Activated T-helper 2 cell treated with anti-CD3 and anti-CD28 coated beads, Interferon-gamma antibody, Interleukin-2, Interleukin-4, amounts not matched to agents 10 μg/mL and 5 μg/mL and 100 μg/mL, durations not matched to agents 14 hours and 24 hours and 36 hours (primary cell): ENCODE measurements at places on chromosomes 13 and 19. TPM values are rescaled to one million over a fixed set of nuclear protein-coding genes. Genes with fewer than 3 reads are reported as not detected.

Gene PNMA8A
- not detected in 2 replicates for total RNA-seq

DNA sequence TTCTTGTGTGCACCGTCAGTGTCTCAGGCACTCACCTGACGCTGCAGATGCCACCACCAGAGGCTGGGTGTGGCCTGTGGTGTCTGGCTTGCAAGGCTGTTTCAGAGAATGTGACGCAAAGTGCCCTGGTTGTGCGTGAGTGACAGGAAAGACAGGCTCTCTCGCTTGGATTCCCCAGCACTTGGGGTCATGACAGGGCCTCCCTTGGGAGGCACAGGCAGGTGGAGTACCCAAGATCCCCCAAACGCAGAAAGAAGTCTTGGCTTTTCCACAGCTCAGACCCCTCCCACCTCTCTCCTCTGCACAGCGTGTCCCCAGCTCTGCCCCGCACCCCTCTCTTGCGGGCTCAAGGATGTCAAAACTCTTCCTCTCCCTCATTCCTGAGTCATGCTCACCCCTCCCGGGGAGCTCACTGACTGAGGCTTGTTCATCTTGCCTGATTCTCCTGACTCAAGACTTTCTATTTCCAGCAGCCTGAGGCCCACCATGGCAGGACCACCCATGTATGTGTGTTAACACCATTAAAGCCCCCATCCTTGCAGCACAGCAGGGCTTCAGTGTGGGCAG, 21.0 kb downstream of the DHX34 start:
- no peak for DNase-seq
- H3K27me3 ChIP-seq: no peaks in the 10 kb centered on the region
- no peak overlapping the region for H3K4me3 ChIP-seq
- no peaks in the 10 kb centered on the region for H3K4me1 ChIP-seq
- H3K36me3 ChIP-seq: peaks cover 45% of the 10 kb centered on the region
- no peak overlapping the region for H3K27ac ChIP-seq

- peaks cover 3% of the 10 kb centered on the region for H3K4me1 ChIP-seq
- no peaks in the 10 kb centered on the region for H3K36me3 ChIP-seq
- no peak for DNase-seq
- no peak overlapping the region for H3K27ac ChIP-seq
Observed at GRCh38 chr19:48290401-48290770, 20.5 kb downstream of the ZNF114 start.

DNA sequence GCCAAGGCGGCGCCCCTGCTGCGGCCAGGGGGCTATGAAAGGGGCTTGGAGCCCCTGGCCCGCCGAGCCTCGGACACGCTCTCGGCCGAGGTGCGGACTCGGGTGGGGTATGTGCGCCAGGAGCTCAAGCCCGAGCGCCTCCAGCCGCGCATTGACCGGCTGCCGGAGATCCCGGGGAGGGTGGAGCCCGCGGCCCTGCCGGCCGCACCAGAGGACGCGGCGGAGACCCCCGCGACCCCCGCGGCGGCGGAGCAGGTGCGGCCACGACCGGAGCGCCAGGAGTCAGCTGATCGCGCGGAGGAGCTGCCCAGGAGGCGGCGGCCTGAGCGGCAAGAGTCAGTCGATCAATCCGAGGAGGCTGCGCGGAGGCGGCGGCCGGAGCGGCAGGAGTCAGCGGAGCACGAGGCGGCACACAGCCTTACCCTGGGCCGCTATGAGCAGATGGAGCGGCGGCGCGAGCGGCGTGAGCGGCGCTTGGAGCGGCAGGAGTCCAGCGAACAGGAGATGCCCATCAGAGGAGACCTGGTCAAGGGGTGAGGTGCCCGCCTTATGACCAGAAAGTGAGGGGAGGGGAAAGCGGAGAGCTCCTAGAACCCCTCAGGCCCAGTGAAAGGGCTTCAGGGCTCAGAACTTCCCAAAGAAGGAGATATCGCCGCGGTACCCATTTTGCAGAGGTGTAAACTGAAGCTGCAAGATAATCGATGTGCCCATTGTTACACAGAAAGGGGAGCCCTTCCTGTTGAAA, 8.8 kb upstream of the SHKBP1 start:
- no peak overlapping the region for H3K27ac ChIP-seq
- no peaks in the 10 kb centered on the region for H3K36me3 ChIP-seq
- peaks cover 43% of the 10 kb centered on the region for H3K27me3 ChIP-seq
- peaks cover 9% of the 10 kb centered on the region for H3K4me1 ChIP-seq
- no peak overlapping the region for H3K4me3 ChIP-seq

- H3K27me3 ChIP-seq: no peaks in the 10 kb centered on the region
- H3K4me1 ChIP-seq: no peaks in the 10 kb centered on the region
- H3K36me3 ChIP-seq: peaks cover 8% of the 10 kb centered on the region
- no peak overlapping the region for H3K4me3 ChIP-seq
- DNase-seq: no peak
Observed at GRCh38 chr19:5891938-5892771, 11.4 kb downstream of the NDUFA11 start.

GRCh38 chr13:79522583-79522982, 41.6 kb downstream of the NDFIP2 start:
- H3K36me3 ChIP-seq: peaks cover 50% of the 10 kb centered on the region
- peak overlapping the region; percentile 89 for H3K27ac ChIP-seq
- peak; percentile 58 for DNase-seq
- no peaks in the 10 kb centered on the region for H3K27me3 ChIP-seq

Gene ZNF677
- total RNA-seq: 1.6 and 1.8 TPM in 2 replicates

DNA sequence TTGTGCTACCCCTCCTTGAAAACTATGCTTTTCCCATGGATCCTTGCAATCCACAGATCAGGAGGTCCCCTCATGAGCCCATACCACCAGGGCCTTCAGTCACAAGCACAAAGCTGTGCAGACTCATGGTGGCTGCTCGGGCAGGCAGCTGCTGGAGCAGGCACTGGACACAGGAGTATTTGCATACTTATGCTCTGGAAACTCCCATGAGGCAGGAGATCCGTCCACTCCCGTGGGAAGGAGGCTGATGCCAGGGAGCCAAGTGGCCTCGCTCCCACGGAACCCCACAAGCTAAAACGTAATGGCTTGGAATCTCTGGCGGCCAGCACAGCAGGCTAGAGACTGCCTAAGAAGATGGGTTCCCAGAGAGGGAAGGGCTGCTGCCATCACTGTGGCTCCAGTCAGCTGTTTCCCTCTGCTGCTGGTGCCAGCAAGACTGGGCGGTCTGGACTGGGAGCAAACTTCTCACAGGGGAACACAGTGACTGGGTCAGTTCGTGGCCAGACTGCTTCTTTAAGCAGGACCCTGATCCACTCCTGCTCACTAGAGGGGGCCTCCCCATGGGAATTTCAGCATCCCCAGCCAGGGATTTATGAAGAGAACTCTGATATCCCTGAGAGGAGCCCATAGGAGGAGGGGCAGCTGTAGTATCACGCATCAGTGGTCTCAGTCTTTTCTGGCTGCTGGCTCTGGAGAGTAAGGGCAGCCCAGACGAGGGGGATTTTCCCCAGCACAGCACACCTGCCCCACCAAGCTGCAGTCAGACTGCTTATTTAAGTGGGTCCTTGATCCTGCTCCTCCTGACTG, 370.3 kb upstream of the ATXN8OS start:
- no peaks in the 10 kb centered on the region for H3K4me1 ChIP-seq
- no peaks in the 10 kb centered on the region for H3K27me3 ChIP-seq
- no peak for DNase-seq
- H3K4me3 ChIP-seq: no peak overlapping the region

- no peak overlapping the region for H3K4me3 ChIP-seq
- H3K36me3 ChIP-seq: no peaks in the 10 kb centered on the region
- H3K27ac ChIP-seq: no peak overlapping the region
Observed at GRCh38 chr13:43170506-43170905, 147.1 kb downstream of the DNAJC15 start.

- no peaks in the 10 kb centered on the region for H3K4me1 ChIP-seq
- DNase-seq: no peak
- H3K27me3 ChIP-seq: peaks cover 16% of the 10 kb centered on the region
- no peaks in the 10 kb centered on the region for H3K36me3 ChIP-seq
- H3K4me3 ChIP-seq: no peak overlapping the region
Observed at GRCh38 chr13:43274881-43275280, 251.5 kb downstream of the DNAJC15 start.

DNA sequence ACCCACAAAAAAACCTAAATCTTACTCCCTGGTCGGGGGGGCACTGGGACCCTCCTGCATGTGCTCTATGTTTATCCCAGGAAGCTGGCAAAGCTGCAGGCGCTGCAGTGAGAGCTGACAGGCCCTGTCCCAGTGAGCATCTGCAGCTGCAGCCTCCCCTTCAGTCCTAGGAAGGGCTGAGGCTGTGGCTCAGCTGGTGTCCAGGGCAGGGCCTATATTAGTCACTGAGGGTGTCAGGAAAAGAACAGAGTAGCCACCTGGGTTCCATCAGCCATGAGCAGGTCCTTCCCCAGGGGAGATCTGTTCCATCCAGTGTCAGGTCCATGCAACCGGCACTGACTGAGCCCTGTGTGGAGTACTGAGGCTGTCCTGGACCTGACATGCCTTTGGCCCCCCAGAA, 120.5 kb downstream of the TNFRSF19 start:
- no peaks in the 10 kb centered on the region for H3K36me3 ChIP-seq
- H3K4me1 ChIP-seq: peaks cover under 1% of the 10 kb centered on the region
- H3K27ac ChIP-seq: no peak overlapping the region

Gene FUZ
- 13.0 and 13.6 TPM in 2 replicates for total RNA-seq

Gene KLF12
- 23.3 and 23.4 TPM in 2 replicates for total RNA-seq

- H3K36me3 ChIP-seq: no peaks in the 10 kb centered on the region
- H3K4me3 ChIP-seq: no peak overlapping the region
- DNase-seq: no peak
- H3K27me3 ChIP-seq: peaks cover 64% of the 10 kb centered on the region
- H3K27ac ChIP-seq: no peak overlapping the region
- H3K4me1 ChIP-seq: peaks cover 19% of the 10 kb centered on the region
Observed at GRCh38 chr19:31353833-31354232, 4.6 kb upstream of the TSHZ3 start.

Gene CEACAM20
- not detected in 2 replicates for total RNA-seq

Gene GTF2F1
- 59.6 and 60.1 TPM in 2 replicates for total RNA-seq

- H3K4me1 ChIP-seq: peaks cover 25% of the 10 kb centered on the region
- DNase-seq: no peak
- H3K4me3 ChIP-seq: no peak overlapping the region
- H3K27me3 ChIP-seq: no peaks in the 10 kb centered on the region
Observed at GRCh38 chr13:112702986-112703379, 13.1 kb downstream of the ATP11A start.

Gene ALG5
- 45.6 and 49.8 TPM in 2 replicates for total RNA-seq

Gene SHD
- 0.46 and 1.2 TPM in 2 replicates for total RNA-seq

DNA sequence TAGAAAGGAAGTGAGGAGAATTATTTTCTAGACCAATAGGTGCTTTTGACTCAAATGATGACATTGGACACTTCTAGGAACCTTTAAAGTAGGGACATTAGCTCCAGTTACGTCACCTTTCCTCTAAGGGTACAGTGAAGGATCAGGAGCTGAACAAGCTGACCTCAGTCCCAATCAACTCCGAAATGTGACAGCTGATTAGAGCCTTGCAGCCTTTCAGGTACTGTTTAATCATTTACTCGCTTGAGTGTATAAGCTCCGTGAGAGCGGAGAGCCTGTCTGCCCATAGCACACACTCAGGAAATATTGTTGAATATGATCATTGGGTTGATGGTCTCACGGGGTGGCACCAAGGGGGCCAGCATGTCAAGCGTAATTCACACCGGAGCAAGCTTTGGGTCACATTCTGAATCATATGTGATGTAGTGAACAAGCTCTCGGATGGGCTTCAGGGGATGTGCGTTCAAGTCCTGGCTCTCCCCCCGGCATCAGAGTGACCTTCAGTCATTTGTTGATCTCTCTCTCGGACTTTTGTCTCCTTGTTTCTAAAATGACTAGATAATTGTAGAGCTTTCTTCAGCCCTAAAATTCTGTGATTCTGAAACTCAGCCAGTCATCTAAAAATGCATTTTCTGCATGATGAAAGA, 141.9 kb downstream of the ZIC5 start:
- H3K4me3 ChIP-seq: no peak overlapping the region
- H3K4me1 ChIP-seq: no peaks in the 10 kb centered on the region
- peaks cover 1% of the 10 kb centered on the region for H3K27me3 ChIP-seq
- no peaks in the 10 kb centered on the region for H3K36me3 ChIP-seq
- no peak for DNase-seq
- H3K27ac ChIP-seq: no peak overlapping the region

Gene ENOX1
- total RNA-seq: 0.18 TPM in 1 of 2 replicates, not detected in the other

DNA sequence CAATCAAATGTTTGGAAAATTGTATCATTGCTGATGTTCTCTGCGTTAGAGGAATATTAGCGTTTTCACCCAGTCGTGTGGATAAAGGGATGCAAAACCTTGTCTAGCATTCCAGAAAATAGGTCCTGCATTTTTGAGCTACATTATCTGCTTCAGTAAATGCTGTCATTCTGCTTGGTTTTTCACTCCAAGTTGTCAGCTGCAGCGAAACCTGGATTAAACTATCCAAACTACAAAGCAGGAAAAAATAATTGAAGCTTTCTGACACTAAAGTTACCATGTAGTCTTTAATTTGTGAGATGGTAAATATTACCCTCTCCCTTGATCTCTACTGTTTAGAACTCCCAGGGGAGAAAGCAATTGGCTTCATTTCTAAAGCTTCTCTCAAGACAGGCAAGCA, 1795.5 kb upstream of the PRR20A start:
- no peaks in the 10 kb centered on the region for H3K36me3 ChIP-seq
- H3K4me1 ChIP-seq: no peaks in the 10 kb centered on the region
- no peaks in the 10 kb centered on the region for H3K27me3 ChIP-seq
- no peak overlapping the region for H3K4me3 ChIP-seq

Gene ZNF728
- total RNA-seq: not detected in 2 replicates

- H3K36me3 ChIP-seq: peaks cover 11% of the 10 kb centered on the region
- H3K27ac ChIP-seq: no peak overlapping the region
- no peak for DNase-seq
- H3K4me3 ChIP-seq: no peak overlapping the region
- no peaks in the 10 kb centered on the region for H3K4me1 ChIP-seq
- H3K27me3 ChIP-seq: no peaks in the 10 kb centered on the region
Observed at GRCh38 chr19:3656073-3656746, 29.6 kb upstream of the CACTIN start.

GRCh38 chr19:35806597-35806996, 6.0 kb downstream of the PRODH2 start:
- H3K4me1 ChIP-seq: peaks cover 8% of the 10 kb centered on the region
- H3K27ac ChIP-seq: no peak overlapping the region
- H3K36me3 ChIP-seq: no peaks in the 10 kb centered on the region
- no peaks in the 10 kb centered on the region for H3K27me3 ChIP-seq
- no peak for DNase-seq

GRCh38 chr13:97028441-97029299, 34.4 kb upstream of the OXGR1 start:
- H3K4me1 ChIP-seq: no peaks in the 10 kb centered on the region
- no peaks in the 10 kb centered on the region for H3K36me3 ChIP-seq
- H3K4me3 ChIP-seq: no peak overlapping the region
- peaks cover 4% of the 10 kb centered on the region for H3K27me3 ChIP-seq

- no peak for DNase-seq
- peaks cover 38% of the 10 kb centered on the region for H3K36me3 ChIP-seq
- H3K4me3 ChIP-seq: no peak overlapping the region
- no peaks in the 10 kb centered on the region for H3K4me1 ChIP-seq
- no peaks in the 10 kb centered on the region for H3K27me3 ChIP-seq
Observed at GRCh38 chr19:16882146-16882545, 6.7 kb upstream of the F2RL3 start.

GRCh38 chr13:101695870-101696516, 243.5 kb downstream of the ITGBL1 start:
- DNase-seq: no peak
- no peaks in the 10 kb centered on the region for H3K4me1 ChIP-seq
- no peak overlapping the region for H3K4me3 ChIP-seq
- H3K27ac ChIP-seq: no peak overlapping the region
- H3K27me3 ChIP-seq: no peaks in the 10 kb centered on the region
